Cortex of kidney (tissue), 1 donor: ENCODE measurements at places on chromosomes 12 and 14.

- no peak for DNase-seq
Observed at GRCh38 chr12:120994589-120995337, 16.4 kb downstream of the HNF1A start.

GRCh38 chr12:80293759-80294158, 150.3 kb upstream of the PTPRQ start:
- no peak for DNase-seq

GRCh38 chr14:20986811-20987210, 3.0 kb upstream of the METTL17 start:
- DNase-seq: no peak

GRCh38 chr14:78403278-78403815, 233.2 kb downstream of the NRXN3 start:
- DNase-seq: no peak

DNA sequence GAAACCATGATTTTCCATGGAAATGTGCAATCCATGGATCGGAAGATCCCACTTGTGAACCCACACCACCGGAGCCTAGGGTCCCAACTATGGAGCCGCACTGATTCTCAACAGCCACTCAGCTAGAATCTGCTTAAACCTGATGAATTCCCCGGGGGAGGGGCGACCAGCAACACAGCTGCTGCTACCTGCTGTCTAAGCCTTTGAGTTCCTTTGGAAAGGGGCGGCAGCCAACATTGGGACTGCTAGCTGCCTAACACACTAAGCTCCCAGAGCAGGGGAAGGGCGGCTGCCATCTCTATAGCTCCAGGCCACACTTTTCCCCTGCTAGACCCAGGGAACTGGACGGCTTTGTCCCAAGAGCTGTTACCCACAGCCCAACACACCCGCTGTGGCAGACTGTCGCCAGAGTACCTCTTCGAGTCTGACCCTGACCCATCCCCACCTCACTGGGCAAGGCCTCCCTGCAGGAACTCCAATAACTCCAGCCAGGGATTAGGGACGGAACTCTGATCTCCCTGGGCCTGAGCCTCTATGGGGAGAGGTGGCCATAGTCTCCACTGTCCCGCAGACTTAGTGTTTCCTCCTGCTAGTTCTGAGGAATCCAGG, 205.8 kb upstream of the SLC16A7 start:
- DNase-seq: no peak

- DNase-seq: no peak
Observed at GRCh38 chr14:50961605-50962221, 17.4 kb upstream of the PYGL start.

DNA sequence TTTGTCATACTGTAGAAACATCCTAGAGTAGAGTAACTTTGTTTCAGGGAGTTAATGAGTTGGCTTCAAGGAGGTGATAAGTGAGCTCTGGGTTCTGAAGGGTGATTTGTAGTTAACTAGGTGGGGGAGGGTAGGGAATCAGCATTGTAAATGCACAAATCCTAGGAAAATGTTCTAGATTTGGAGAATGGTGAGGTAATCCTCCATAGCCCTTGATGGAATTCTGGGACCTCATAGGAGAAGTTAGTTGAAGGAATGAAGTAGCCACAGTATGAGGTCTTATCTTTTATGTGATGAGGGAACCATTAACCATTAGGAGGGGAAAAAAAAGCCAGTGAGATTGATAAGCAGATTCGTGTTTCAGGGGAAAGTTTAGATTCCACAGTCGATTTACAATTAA, 8.0 kb downstream of the CNOT2 start:
- DNase-seq: no peak

DNA sequence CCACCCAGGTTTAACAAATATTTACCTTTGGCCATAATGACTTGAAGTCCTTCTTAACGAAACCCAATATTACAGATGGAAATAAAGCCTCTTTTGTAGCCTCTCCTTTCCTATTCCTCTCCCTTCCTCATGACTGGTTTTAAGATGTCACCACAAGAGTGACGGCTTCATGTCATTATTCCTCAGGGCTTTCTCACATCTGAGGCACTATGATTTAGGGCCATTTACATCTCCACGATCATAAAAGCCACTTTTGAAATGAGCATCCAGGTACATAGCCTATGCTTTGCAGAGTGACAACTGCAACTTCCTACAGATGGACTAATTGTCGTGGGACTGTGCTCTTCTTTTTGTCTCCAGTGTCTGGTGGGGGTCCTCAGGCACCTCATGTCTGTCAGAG, 32.3 kb upstream of the DACT1 start:
- DNase-seq: no peak

DNA sequence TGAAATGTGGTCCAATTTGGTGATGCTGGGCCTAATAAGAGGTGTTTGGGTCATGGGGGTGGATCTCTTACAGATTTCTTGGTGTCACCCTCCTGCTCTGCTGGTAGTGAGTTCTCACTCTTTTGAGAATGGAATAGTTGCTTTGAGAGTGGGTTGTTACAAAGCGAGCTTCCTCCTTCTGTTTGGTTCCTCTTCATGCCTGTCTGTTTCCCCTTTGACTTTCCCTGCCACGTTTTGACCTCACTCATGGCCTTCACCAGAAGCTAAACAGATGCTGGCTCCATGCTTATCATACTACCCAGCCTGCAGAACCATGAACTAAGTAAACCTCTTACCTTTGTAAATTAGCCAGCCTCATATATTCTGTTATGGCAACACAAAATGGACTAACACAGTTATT, 57.7 kb upstream of the LDHB start:
- no peak for DNase-seq

GRCh38 chr12:130177635-130178242, 15.5 kb downstream of the FZD10 start:
- no peak for DNase-seq

- no peak for DNase-seq
Observed at GRCh38 chr12:34388636-34389377, 366.5 kb downstream of the ALG10 start.

DNA sequence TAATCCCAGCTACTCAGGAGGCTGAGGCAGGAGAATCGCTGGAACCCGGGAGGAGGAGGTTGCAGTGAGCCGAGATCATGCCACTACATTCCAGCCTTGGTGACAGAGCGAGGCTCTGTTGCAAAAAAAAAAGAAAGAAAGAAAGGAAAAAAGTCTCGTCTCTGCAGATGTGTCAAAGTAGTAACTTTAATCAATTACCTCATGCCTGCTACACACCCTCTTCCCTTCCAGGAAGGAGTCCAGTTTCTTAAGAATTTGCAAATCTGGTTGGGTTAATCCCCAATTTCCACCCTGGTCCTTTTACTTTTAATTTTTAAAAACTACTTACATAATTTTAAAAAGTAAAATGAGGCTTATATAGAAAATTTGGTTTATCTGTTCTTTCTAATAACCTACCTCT, 234.5 kb upstream of the KITLG start:
- DNase-seq: no peak

DNA sequence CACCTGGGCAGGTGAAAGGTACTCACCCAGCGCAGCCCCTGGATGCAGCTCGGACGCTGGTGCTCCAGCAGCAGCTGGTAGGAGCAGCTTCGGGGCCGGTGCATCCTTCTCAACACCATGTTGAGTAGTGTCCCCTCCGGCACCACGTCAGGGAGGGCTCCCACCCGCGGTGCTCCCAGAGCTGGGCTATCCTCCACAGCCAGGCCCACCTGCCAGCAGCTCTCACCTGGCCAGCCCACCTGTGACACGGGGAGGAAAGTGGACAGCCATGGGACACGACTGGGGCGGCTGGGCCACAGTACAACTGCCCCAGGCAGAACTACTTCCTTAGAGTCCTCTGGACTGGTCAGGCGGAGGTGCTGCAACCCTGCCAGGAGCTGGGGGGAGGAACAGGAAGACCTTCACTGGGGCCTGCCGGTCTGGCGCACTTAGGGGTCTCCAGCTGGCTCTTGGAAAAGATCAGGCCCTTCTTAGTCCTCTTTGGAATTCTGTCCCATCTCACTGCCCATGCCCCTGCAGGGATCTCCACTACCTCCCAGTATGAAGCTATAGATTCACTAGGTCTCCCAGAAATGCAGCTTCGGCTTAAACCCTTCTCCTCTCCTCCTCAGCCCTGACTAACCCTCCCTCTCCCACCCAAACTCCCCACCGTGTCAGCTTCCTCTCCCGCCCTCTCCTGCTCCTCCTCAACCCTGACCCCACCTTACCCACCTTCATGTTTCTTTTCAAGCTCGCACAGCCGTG, 668 bp downstream of the RAPGEF3 start:
- no peak for DNase-seq

DNA sequence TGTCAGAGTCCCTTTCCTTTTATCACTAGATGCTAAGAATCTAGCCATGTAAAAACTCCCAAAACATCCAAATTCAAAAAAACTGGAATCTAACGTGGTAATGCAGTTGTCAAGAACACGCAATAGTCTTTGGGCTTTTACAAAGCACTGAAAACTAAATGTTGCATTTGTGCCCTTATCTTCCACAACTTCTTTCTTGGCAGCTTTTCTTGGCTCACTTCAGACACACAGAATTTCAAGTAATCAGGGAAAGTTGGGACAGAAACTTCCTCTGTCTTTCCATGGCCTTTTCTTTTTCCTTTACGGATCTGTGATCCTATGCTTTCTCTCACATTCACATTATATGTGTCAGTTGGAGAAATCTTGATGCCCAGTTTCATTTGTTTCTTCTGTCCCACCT, 136.0 kb downstream of the CRADD start:
- no peak for DNase-seq

GRCh38 chr12:41092115-41092514, 96.0 kb upstream of the PDZRN4 start:
- DNase-seq: no peak

- no peak for DNase-seq
Observed at GRCh38 chr12:39402922-39403321, 40.0 kb downstream of the KIF21A start.
